Epithelial cell of proximal tubule (primary cell): ENCODE measurements at places on chromosomes 2 and 18. TPM values are rescaled to one million over a fixed set of nuclear protein-coding genes. Genes with fewer than 3 reads are reported as not detected.

- DNase-seq, result no peak
Observed at GRCh38 chr2:68937346-68938055, 15.2 kb downstream of the GKN2 start.

DNA sequence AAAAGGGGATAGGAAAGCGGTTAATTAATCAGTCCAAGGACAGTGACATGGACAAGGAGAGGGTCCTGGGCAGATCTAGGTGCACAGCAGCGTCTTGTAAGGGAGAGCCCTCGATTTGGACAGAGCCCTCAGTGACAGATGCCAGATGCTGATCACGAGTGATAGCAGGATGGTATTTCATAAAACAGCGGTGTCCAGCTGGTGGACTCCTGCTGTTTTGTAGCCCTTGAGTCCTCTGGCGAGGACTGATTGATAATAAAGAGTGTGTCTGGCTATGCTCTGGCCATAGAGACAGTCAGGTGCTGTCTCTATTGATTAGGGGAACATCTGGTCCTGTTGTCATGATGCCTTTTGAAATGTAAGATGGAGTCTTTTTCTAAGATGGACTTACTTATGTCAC is 180.7 kb downstream of the NCK2 start:
- DNase-seq, result no peak

DNA sequence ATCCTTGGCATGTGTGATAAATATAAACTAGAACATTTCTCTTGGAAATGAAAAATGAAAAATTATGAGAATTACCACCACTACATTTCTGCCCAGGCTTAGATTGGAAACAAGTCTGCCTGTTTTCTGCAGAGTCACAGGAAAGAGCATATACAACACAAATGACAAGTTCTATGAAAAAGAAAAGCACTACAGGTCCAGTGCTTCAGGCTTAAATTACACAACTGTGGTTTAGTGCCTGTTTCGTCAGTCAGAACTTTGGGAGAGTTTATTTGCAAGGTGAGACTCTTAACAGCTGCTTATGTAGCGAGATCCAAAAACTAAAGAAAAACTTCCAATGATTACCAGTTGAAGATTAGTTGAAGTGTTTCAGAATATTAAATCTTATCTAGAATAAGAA is 68.9 kb downstream of the RTN4 start:
- no peak for DNase-seq

GRCh38 chr2:98827625-98828368 is 96.9 kb upstream of the MGAT4A start:
- DNase-seq, result no peak

The NT5C1B gene
- total RNA-seq, result not detected in 2 replicates

The CXCR1 gene
- not detected in 2 replicates for total RNA-seq

GRCh38 chr2:11144077-11144737 is 11.1 kb upstream of the SLC66A3 start:
- no peak for DNase-seq
